Smooth muscle cell of the brain vasculature (primary cell): ENCODE measurements at places on chromosomes 5 and 9.

GRCh38 chr5:92969781-92970237 lies 611.2 kb downstream of the NR2F1-AS1 start:
- no peak for DNase-seq

GRCh38 chr5:178058321-178059012 lies 54.9 kb upstream of the N4BP3 start:
- DNase-seq = no peak

- DNase-seq = no peak
Measured at GRCh38 chr9:110126986-110127864, 80.7 kb downstream of the C9orf152 start.

DNA sequence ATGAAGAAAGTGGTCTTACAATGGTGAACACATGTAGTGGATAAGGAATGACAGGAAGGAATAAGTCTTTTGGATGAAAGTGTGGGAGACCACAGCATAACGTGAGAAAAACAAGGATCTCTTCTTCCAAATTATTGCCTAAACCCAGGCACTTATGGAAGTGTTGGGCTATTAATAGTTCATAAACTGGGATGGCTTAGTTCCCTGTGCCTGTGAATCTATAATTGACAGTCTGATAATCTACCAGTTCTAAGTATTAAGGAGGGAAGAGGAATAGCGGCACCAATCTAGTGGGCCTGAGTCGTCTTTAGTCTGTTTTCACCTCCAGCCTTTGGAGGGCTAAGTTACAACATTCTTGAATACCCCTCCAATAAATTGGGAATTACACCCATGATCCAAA lies 39.2 kb upstream of the LRRTM2 start:
- no peak for DNase-seq

- no peak for DNase-seq
Measured at GRCh38 chr5:132949136-132949535, 14.3 kb downstream of the AFF4 start.

- DNase-seq = no peak
Measured at GRCh38 chr9:131577005-131578000, 32.0 kb downstream of the PRRT1B start.
